Nasal cavity respiratory epithelium epithelial cell of viscerocranial mucosa (primary cell): ENCODE measurements at places on chromosomes 6 and 20. TPM values are rescaled to one million over a fixed set of nuclear protein-coding genes. Genes with fewer than 3 reads are reported as not detected.

PEX7 gene
- total RNA-seq: 14.7 and 15.9 TPM in 2 replicates

TMC2 gene
- not detected in 2 replicates for total RNA-seq

E2F1 gene
- total RNA-seq: 0.34 and 0.36 TPM in 2 replicates

TLDC2 gene
- total RNA-seq: under 0.01 TPM in 1 of 2 replicates, not detected in the other

ZKSCAN8 gene
- total RNA-seq: 7.2 and 15.9 TPM in 2 replicates

ESR1 gene
- total RNA-seq: under 0.01 and 0.64 TPM in 2 replicates

OOEP gene
- total RNA-seq: 0.14 TPM in 1 of 2 replicates, not detected in the other

SASH1 gene
- total RNA-seq: 7.2 and 14.2 TPM in 2 replicates

TSHZ2 gene
- 1.0 and 8.8 TPM in 2 replicates for total RNA-seq

SEL1L2 gene
- not detected in 2 replicates for total RNA-seq

MEA1 gene
- total RNA-seq: 34.1 and 52.6 TPM in 2 replicates

KHDC1L gene
- total RNA-seq: not detected in 2 replicates

HCRTR2 gene
- not detected in 2 replicates for total RNA-seq

RIPPLY2 gene
- total RNA-seq: 0.64 TPM in 1 of 2 replicates, not detected in the other

MTFR2 gene
- total RNA-seq: under 0.01 and 0.57 TPM in 2 replicates

ATF6B gene
- total RNA-seq: 11.6 and 20.2 TPM in 2 replicates

SLC35A1 gene
- 13.0 and 14.0 TPM in 2 replicates for total RNA-seq

CAPN11 gene
- total RNA-seq: not detected in 2 replicates

SLC22A16 gene
- total RNA-seq: not detected in 2 replicates

TMEM151B gene
- total RNA-seq: under 0.01 and 0.07 TPM in 2 replicates

SERAC1 gene
- 12.3 and 20.2 TPM in 2 replicates for total RNA-seq

HAO1 gene
- not detected in 2 replicates for total RNA-seq

BTN1A1 gene
- not detected in 2 replicates for total RNA-seq

OTOR gene
- total RNA-seq: not detected in 2 replicates

RAB22A gene
- 16.1 and 25.3 TPM in 2 replicates for total RNA-seq

ZNF311 gene
- 4.8 TPM in 2 replicates for total RNA-seq

MYLIP gene
- 5.8 and 9.6 TPM in 2 replicates for total RNA-seq

SAMD10 gene
- total RNA-seq: 2.7 and 4.8 TPM in 2 replicates

FUT9 gene
- total RNA-seq: under 0.01 TPM in 1 of 2 replicates, not detected in the other

OR2J3 gene
- total RNA-seq: not detected in 2 replicates

SAMD3 gene
- not detected in 2 replicates for total RNA-seq

GJA10 gene
- not detected in 2 replicates for total RNA-seq

SCRT2 gene
- not detected in 2 replicates for total RNA-seq

PCSK2 gene
- total RNA-seq: not detected in 2 replicates

CRISP3 gene
- 0.07 and 0.34 TPM in 2 replicates for total RNA-seq

HUS1B gene
- total RNA-seq: 1.7 and 1.9 TPM in 2 replicates

CRIP3 gene
- total RNA-seq: not detected in 2 replicates

OPRM1 gene
- total RNA-seq: not detected in 2 replicates

FAM217A gene
- not detected in 2 replicates for total RNA-seq

CDSN gene
- under 0.01 and 10.9 TPM in 2 replicates for total RNA-seq

BFSP1 gene
- total RNA-seq: 2.1 and 2.5 TPM in 2 replicates

PRR18 gene
- total RNA-seq: under 0.01 TPM in 2 replicates
